ENCODE measurements at places on chromosomes 16 and 17.

- no peak for DNase-seq
Observed at GRCh38 chr17:2230877-2231276, 72.7 kb downstream of the SMG6 start.

GRCh38 chr16:68289202-68289601 lies 21.5 kb downstream of the SLC7A6OS start:
- no peak for DNase-seq

DNA sequence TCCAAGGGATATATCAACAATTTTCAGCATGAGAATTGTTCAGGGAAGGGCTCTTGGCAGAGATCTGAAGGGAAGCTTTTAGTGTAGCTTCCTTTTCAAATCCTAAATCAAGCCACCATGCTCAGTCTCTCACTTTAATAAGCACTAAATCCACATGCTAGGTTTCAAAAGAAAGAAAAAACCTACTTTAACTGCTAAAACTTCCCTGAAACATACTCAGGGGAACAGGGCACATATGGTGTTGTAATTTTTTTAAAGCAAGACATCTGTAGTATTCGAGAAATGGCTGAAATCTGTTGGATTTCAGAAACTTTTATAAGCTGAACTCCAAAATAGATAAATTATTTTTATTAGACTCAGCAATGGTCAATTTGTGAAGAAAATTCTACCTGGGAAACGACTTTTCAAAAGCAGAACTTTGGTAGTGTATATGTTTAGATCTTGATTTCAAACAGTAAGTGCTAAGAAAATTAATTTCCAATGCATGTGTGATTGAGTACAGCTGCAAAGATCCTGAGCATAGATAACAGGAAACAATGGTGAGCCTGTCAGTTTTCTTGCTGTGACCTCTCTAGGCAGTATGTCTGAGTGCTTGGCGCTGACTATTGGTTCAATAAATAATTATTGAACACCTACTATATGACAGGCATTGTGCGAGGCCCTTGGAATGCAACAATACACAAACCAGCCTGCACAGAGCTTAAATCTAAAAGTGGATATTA lies 804.5 kb upstream of the SOX9 start:
- DNase-seq, result no peak

DNA sequence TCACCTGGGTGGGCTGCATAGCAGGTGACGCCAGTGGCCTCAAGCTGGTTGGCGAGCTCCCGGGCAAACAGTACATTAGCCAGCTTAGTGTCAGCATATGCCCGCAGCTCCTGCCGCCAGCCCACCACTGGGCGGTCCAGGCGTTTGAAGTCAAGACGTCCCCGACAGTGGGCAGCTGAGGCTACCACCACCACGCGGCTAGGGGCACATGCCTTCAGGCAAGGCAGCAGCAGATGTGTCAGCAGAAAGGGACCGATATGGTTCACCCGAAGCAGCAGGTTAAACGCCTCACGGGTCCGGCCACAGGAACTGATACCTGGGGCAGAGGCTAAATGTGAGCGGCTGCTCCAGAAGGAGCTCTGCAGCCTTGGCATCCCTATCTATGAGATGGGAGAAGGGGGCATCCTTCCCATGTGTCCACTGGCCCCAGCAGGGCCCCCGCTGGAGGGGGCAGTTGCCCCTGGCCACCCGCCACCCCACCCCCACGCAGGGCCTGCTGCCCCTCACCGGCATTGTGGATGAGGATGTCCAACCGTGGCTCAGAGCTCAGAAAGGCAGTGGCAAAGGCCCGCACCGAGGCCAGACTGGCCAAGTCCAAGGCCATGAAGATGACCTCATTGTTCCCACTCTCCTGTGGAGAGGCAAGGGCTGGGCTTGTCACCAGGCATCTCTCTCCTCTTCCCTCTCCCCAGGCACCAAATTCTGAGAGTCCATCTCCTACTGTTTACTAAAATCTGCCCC lies 1.7 kb downstream of the DHRS13 start:
- DNase-seq, result no peak

GRCh38 chr16:54927125-54928015 lies 3.3 kb upstream of the IRX5 start:
- DNase-seq, result no peak

GRCh38 chr17:38970128-38970527 lies 2.9 kb upstream of the FBXO47 start:
- DNase-seq, result no peak

DNA sequence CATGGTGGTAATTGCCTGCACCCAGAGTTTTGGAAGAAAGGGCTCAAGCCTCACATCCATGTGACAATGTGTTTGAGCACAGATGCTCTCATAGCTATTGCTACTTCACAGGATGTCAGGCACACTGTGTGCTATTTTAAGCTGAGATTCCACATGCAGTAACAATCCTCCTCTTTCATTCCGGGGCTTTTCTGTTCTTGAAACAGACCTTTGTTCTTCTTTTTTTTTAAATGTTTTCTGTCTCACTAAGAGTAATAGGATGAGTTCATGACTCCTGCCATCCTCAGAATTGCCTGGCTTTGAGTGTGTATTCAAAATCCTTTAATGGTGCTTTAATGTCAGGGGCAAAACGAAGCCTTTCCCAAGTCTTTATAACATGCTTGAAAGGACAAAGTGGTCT lies 198.9 kb downstream of the ABCC12 start:
- no peak for DNase-seq

- no peak for DNase-seq
Observed at GRCh38 chr16:73066927-73067670, 19.2 kb upstream of the ZFHX3 start.

GRCh38 chr17:36092230-36092629 lies 2.3 kb upstream of the CCL3 start:
- DNase-seq, result no peak

GRCh38 chr16:8168016-8168415 lies 422.3 kb downstream of the TMEM114 start:
- no peak for DNase-seq

GRCh38 chr16:74113545-74113944 lies 183.1 kb upstream of the PSMD7 start:
- no peak for DNase-seq

GRCh38 chr16:8774208-8774607 lies 23.2 kb downstream of the TMEM186 start:
- DNase-seq, result no peak

DNA sequence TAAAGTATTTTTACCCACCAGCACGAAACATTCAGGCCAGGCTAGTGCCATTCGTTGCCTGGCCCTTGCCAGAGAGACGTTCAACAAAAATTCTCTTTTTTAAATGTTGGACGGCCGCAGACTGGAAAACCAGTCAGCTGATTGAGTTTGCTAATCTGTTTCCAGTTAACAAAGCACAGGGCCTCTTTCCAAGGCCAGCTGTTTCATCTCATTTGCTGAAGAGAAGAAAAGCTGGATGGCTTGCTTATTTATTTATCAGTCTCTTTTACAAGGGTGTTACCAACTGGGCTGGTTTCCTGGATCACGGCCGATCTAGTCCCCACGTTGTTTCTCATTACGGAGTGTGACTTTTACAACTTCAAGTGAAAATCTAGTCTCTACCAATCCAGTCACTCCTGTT lies 418.7 kb upstream of the DYNLRB2 start:
- no peak for DNase-seq

GRCh38 chr17:82679586-82680465 lies 18.7 kb downstream of the RAB40B start:
- no peak for DNase-seq

- DNase-seq, result no peak
Observed at GRCh38 chr17:48997103-48997826, at the start of gene IGF2BP1. Gene IGF2BP1, plus strand, starts transcription at chr17:48997385. Its CDS starts 361 bp downstream, at chr17:48997746.

DNA sequence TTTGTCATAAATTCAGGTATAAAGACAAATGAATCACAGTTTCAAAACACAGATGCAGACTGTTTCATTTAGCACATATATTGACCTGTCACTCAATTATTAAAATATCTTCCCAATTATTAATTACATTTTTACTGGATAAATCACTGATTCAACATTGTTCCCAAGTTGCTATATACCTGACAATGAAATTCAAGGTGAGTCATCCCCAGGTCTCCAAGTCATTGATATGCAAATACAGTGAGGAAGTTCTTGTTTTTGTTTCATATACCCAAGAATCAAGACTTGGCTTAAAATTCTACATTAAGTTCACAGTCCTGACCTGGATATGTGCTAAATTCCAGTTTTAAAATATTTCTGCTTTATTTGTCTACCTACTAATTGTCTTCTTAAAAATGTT lies 599.3 kb upstream of the PSMD7 start:
- DNase-seq, result no peak

- DNase-seq, result no peak
Observed at GRCh38 chr16:16073001-16073545, 123.7 kb downstream of the ABCC1 start.

- peak; percentile 55 for DNase-seq
Observed at GRCh38 chr17:77528516-77529327, 388.0 kb downstream of the SEC14L1 start.

Data from frontal cortex (tissue), 4 donors.